Neural crest cell (in vitro differentiated cells): ENCODE measurements at places on chromosomes 3 and 15.
A peak's percentile ranks its signal among the peaks of the same experiment; 100 is the strongest.

GRCh38 chr3:185176750-185177359 is 24.0 kb upstream of the C3orf70 start:
- peak; percentile 58 for DNase-seq

DNA sequence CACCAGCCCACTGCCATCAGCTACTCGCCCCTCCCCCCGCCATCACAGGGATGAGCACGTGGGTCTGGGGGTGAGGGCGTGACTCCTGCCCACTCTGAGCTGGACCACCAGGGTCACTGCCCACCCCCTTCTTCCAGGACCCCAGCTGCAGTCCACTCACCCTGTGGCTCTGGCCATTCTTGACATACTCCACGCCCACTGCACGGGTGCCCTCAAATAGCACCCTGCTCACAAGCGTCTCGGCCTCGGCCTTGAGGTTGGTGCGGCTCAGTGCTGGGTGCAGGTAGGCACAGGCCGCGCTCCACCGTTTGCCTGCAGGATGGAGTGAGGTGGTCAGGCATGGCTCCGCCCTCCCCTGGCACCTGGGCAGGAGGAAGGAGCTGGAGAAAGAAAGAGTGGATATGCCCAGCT is 23.9 kb downstream of the CHDH start:
- DNase-seq: no peak

- DNase-seq: no peak
These were observed 43.2 kb upstream of the RPL35A start for GRCh38 chr3:197906850-197907187.

GRCh38 chr3:86929046-86929445 is 61.9 kb downstream of the VGLL3 start:
- DNase-seq: no peak

DNA sequence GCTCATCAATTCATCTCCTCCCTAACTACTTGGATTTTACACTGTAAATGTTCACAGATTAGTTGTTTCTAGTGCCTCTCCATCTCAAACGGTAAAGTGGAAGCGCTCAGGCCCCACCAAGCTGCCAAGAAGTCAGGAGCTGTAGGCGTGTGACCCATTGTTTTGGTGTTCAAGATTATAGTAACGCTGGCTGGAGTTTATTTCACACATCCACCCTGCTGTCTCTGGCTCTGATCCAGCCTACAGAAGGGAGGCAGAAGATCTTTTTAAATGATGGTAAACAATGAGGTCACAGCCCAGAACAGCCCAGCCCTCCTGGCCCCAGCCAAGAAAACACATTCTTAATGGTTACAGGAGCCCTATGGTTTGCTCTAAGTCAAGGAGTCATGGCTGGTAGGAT is 25.7 kb upstream of the GALNT15 start:
- DNase-seq: no peak
